ENCODE measurements at places on chromosomes 2 and 18.
A peak's percentile ranks its signal among the peaks of the same experiment; 100 is the strongest.

GRCh38 chr2:144459286-144459685, 60.6 kb downstream of the ZEB2 start:
- DNase-seq, result no peak

DNA sequence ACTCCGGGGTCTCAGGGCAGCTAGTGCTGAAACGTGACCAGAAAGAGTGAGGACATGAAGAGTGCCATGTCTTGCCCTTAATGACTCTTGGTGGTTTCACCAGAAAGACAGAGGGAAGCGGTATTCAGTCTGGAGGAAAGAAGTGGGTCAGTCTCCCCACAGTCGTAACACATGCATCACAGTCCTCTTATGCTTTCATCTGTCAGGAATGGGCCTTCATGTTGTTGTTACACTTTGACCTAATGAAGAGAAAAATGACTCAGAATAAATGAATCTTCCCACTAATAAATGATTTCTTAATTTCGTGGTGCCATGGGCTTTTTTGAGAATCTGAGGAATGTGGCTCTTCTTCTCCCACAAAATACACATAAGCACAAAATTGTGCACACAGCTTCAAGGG, 103.2 kb downstream of the SLC8A1 start:
- DNase-seq, result no peak

GRCh38 chr2:36359067-36359466, 3.5 kb downstream of the CRIM1 start:
- no peak for DNase-seq

GRCh38 chr2:238461491-238461890, 34.8 kb downstream of the ASB1 start:
- no peak for DNase-seq

GRCh38 chr18:48874233-48874632, 76.5 kb downstream of the SMAD7 start:
- no peak for DNase-seq

GRCh38 chr2:31828891-31829290, 181.9 kb downstream of the MEMO1 start:
- no peak for DNase-seq

- no peak for DNase-seq
Observed at GRCh38 chr18:39607034-39607433, 2041.4 kb upstream of the CELF4 start.

GRCh38 chr2:98795891-98796676, 65.2 kb upstream of the MGAT4A start:
- no peak for DNase-seq

GRCh38 chr2:194380011-194380410, 1277.0 kb upstream of the SLC39A10 start:
- DNase-seq, result no peak

GRCh38 chr18:78540636-78541529, 438.7 kb upstream of the SALL3 start:
- no peak for DNase-seq

GRCh38 chr18:12726774-12727550, 24.1 kb downstream of the PSMG2 start:
- peak; percentile 79 for DNase-seq

DNA sequence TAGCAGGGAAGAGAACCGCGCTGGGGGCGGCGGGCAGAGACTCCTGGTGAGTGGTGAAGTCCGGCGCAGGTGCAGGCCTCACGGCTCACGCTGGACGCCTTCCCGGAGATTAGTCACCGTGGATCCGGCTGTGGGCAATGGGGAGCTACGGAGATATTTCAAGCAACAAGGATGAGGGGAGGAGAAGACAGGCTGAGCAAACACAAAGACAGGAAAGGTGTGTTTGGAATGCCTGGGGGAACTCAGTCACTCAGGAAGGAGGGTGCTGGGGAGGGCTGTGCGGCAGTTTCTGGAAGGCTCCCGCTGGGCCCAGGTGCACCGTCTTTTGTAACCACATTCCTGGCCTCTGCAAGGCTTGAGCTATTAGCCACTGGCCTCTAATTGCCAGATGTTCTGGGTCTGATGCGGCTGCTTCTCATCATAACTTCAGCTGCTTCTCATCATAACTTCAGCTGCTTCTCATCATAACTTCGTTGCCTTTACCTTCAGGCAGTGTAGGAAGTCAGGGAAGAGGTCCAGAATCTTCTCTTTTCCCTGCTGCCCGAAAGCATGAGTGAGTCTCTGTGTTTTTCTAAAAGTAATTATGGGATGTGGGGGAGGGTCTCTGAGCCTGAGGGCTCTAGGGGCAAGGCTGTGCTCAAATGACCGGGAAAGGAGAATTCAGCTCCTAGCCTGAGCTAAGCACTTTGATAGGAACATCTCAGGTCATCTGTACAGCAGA, 118.9 kb downstream of the PXDN start:
- no peak for DNase-seq

GRCh38 chr2:138942466-138942865, 162.3 kb upstream of the NXPH2 start:
- no peak for DNase-seq

- peak; percentile 70 for DNase-seq
Observed at GRCh38 chr18:45384137-45384961, 230.9 kb upstream of the SLC14A2 start.

- DNase-seq, result peak; percentile 57
Observed at GRCh38 chr18:28086670-28087552, 90.0 kb downstream of the CDH2 start.

- DNase-seq, result no peak
Observed at GRCh38 chr2:230161184-230161583, 58.6 kb downstream of the SP110 start.

DNA sequence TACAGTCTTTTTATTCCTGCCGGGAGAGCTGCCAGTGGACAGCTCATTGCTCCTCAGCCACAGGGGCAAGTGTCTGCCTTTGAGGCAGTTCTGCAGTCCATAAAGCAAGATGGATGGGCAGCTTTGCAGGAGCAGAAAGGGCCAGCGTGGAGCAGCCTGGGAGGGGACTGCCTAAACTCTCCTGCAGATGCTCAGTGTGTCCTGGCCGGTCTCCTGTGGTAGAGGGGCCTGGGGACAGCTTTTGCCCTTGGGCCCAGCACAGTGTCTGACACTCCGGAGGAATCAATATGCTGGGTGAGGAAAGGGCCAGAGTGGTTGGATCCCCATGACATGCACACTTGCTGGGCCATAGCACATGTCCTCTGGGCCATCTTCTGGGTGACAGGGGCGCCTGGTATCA, 65.7 kb upstream of the DAPL1 start:
- no peak for DNase-seq

GRCh38 chr2:72210470-72210869, 62.8 kb upstream of the CYP26B1 start:
- DNase-seq, result no peak

DNA sequence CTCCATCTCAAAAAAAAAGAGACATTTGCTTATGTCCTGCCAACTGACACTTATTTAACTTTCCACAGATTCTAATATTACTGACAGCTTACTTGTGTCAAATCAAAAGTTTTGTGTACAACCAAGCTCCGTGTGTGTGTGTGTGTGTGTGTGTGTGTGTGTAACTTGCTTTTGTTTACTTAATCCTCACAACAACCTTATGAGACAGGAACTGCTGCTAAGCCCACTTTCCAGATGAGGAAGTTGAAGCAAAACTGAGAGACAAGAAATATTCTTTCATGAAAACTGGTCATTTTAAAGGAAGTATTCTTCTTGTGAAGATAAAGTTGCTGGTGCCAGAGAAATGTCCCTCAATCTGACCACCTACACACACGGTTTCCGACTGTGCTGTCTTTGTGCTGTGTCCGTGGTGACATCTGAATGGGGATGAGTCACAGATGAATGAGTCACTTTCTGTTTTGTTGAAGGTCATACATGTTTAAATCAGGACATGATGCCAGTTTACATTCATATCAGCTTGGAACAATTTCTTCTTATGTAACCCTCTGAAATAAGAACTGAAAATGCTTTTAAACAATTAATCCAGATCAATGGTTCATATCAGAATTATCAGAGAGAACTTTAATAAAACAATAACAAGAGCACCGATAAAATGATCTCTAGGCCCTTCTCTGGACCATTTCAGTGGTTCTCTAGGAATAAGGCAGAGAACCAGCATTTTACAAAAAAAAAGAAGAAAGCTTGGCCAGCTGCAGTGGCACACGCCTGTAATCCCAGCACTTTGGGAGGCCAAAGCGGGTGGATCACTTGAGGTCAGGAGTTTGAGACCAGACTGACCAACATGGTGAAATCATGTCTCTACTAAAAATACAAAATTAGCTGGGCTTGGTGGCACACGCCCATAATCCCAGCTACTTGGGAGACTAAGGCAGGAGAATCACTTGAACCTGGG, 95.5 kb downstream of the THNSL2 start:
- DNase-seq, result peak; percentile 83

- no peak for DNase-seq
Observed at GRCh38 chr2:156505696-156506095, 69.5 kb downstream of the GPD2 start.

- DNase-seq, result peak; percentile 39
Observed at GRCh38 chr2:235827585-235827992, 333.7 kb downstream of the AGAP1 start.

- DNase-seq, result no peak
Observed at GRCh38 chr2:241701149-241701398, 765 bp upstream of the ING5 start.

DNA sequence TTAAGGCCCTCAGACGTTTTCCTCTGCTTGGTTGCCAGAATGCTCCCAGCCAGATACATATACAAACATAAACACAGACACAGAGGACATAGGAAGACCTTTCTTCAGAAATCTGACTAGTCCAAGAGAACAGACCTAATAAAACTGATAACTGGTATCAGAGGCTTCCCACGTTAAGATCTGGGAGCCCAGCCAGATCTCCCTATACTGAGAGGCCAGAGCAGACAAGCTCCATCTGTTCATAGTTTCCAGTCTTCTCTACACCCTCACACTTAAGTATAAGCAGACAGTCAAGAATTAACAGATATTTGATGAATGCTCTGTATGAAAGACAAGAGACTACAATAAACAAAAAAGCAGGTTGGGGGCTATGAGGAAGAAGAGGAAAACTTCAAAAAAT, 240.5 kb upstream of the CHAC2 start:
- DNase-seq, result no peak

GRCh38 chr18:51425475-51425874, 228.0 kb upstream of the MEX3C start:
- no peak for DNase-seq

GRCh38 chr2:107525406-107525805, 301.3 kb upstream of the RGPD4 start:
- DNase-seq, result no peak

- no peak for DNase-seq
Observed at GRCh38 chr2:207617011-207617671, 8.1 kb downstream of the METTL21A start.

DNA sequence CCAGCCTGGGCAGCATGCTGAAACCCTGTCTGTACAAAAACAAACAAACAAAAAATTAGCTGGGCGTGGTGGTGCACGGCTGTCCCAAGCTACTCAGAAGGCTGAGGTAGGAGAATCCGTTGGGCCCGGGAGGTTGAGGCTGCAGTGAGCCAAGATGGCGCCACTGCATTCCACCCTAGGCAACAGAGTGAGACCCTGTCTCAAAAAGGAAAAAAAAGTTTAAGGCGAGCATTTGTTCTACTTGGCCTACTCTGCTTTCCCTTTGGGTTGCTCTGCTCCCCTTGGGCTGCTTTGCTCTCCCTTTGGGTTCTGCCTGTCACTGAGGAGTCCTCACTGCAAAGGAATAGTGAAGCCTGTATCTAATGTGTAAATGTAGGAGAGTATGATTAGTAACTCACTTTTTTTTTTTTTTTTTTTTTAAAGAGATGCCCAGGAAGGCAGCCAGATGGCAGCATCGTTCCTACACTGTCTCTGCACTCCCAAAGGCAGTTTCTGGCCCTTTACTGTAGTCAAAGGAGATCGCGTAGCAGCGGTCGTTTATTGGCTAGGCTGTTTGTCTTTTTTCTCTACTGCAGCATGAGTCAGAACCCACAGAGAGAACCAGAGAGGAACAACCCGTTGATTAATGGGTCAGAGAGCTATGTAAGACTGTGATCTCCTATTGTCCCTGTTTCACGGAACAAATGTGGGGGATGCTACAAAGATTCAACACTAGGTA, 118.3 kb upstream of the CWC22 start:
- DNase-seq, result peak; percentile 79

- DNase-seq, result no peak
Observed at GRCh38 chr2:235552671-235553070, 58.8 kb downstream of the AGAP1 start.

DNA sequence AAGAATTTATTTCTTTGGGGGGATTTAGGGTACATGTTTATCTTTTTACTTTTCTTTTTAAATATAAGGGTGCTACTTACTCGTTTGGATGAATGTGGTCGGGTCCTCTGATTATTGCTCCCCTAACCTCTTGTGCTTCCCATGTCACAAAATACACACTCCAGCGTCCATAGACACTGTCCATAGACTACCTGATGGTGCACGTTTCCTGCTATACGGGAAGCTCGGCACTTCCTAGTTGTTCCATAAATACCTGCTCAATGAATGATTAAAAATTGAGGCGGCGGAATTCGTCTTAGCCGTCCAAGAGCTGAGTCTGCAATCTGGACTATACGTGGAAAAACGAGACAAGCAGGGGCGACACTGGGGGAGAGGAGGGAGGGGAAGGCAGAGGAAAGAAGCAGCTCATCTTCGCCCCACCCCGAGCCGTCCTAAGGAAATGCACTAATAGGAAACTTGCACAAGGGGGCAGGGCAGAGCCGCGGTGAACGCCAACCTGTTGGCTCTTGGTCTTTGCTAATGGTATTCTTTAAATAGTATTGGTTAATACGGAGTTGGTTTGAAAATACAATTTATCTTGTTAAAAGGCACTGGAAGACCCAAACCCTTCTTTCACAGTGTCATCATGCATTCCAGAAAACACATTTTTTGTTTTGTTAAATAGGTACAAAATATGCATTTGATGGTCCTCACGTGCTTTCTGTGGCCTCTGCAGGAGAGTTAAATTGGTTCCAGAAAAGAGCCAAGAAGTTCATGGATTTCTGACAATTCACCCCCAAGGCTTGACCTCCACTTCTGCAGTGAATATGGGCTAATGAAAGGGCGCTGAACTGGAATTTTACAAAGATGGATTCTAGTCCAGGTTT, 73.0 kb upstream of the KCTD1 start:
- DNase-seq, result peak; percentile 42

DNA sequence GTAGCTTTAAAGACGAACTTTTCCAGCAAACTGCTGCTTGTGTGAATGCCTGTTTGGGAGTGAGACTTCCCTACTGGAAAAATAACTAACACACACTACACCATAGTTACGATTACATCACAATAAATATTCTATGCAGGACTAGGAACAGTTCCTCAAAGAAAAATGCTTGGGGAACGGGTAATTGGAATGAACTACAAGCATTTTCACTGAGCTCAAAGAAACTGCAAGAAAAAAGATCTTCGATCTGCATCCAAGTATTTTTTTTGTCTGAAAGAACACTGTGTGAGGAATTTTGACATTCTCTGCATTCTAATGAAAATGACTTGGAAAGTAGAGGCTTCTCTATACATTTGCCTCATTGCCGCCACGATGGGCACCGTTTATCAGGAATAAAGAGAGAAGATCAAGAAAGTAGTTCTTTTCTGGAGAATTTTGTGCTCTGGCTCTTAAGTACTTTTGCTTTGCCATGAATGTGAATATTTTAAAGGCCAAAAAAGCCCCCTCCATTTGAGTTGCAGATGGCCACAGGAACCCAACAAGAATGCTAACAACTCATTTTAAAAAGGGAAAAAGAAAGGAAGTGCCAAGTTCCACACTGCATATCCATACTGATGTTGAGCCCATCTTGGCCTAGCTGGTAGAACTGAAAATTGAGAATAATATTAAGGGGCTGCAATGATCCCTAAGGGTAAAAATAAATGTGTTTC, 13.6 kb downstream of the LYPD1 start:
- no peak for DNase-seq

Measured in adrenal gland (tissue), 19 donors.